CD4-positive, alpha-beta T cell treated with Interleukin-4 for 1 hour (primary cell): ENCODE measurements at places on chromosomes 12 and 14.
A peak's percentile ranks its signal among the peaks of the same experiment; 100 is the strongest.

- DNase-seq: no peak
These were observed 83.1 kb downstream of the ANO6 start for GRCh38 chr12:45298721-45299692.

GRCh38 chr14:101838476-101838875, 77.0 kb downstream of the PPP2R5C start:
- DNase-seq: no peak

DNA sequence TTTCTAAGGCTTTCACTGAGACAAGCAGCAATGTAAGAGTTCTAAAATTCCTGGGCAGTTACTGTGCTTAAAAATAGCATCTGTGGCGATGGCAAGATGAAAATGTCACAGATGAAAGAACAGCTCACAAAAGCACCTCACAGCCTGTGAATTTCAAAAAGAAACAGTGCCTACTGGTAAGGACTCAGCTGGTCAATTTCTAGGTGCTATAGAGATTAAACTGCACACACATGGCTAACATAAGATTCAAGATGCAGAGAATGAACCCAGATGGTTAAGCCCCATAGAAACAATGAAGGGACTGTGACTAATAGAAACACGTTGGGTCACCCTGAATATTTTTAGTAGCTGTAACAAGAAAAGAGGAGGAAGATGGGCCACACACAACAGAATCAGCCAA, 12.0 kb upstream of the IL26 start:
- no peak for DNase-seq

DNA sequence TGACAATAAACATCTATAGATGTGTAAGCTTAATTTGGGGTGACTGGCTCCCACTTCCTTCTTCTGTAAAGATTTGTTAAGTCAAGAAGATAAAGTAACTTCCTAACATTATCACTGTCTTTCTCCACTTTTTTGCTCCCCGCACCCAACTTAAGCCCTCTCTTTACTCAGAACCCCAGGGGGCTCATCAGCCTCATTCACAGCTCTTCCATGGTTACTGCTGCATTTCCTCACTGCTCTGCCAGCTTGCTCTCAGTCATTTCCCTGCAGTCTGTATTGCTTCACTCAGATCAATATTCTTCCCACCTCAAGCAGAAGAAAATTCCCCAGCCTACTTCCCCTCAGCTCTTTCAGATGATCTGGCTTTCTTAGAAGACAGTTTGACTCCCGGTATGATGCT, 102.0 kb downstream of the PIK3C2G start:
- DNase-seq: no peak

- DNase-seq: no peak
These were observed 41.1 kb downstream of the ACSM4 start for GRCh38 chr12:7344833-7345606.

GRCh38 chr12:46260913-46261476, 7.8 kb downstream of the SLC38A1 start:
- DNase-seq: no peak

DNA sequence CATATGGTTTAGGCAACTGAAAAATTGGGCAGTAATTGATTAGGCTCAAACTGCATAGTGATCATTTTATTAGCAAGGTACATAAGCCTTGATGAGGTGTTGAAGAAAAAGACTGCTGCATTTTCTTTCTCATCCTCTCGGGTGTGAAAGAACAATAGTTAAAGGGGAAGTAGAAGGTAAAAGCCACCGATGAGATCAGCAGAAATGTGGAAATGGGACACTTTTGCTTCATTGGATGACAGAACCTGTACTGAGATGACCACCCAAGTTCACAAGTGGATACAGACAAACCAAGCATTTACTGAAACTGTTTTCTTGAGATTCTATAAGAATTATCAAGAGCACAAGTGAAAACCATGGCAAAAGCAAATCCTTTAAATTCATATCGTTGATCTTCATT, 184.0 kb downstream of the TMX1 start:
- no peak for DNase-seq

DNA sequence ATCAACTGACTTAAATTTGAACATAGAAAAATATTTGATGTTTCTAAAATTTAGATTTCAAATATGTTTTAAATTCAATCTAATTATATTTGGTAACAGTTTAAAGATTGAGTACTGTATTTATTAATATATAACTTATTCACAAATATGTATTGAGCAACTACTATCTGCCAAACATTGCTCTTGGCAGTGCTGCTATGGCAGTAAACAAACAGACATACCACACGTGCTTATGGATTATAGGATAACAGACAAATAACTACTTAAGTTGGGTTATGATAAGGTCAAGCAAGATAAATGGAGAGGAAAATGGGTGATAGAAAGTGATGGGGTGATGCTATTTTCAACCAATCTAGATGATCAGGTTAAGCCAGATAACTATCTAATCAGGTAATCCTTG, 538.1 kb downstream of the C12orf50 start:
- DNase-seq: no peak

DNA sequence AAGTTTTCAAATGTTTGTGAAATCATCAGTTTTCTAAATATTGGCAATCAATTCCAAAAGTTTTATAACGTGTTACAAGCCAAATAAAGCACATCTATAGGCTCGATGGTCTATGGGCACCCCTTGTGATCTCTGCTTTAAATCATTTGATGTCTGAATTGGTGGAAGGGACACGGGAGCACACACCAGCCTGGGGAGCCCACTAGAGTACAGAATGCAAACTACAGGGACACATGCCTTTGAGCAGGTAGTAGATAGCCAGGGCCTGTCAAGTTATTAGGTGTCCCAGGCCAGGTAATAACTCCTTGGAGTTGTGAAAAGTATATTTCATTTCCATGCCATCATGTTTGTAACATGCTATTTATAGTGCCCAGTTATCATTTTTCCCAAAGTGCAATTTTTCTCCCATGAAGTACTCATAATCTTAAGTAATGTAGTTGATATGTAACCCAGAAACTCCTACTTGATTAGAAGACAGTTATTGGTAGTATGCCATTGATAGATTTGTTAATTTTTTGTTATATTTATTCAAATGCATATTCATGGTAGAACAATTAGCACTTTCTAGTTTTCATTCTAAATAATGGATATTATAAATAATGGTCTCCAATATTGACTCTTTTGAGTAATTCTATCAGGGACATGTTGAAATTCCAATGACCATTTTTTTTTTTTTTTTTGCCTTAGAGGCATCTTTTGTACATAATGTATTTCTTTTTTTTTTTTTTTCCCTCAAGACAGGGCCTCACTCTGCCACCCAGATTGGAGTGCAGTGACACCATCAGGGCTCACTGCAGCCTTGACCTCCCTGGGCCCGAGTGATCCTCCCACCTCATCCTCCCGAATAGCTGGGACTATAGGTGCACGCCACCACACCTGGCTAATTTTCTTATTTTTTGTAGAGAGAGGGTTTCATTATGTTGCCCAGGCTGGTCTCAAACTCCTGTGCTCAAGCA, 96.9 kb upstream of the FGD4 start:
- DNase-seq: peak; percentile 10

- DNase-seq: no peak
These were observed 25.1 kb upstream of the ANO2 start for GRCh38 chr12:5969974-5970690.

- no peak for DNase-seq
These were observed 25.8 kb downstream of the KTN1 start for GRCh38 chr14:55605793-55606192.

- DNase-seq: no peak
These were observed 3.5 kb upstream of the RNU6-8 start for GRCh38 chr14:32206552-32206951.

DNA sequence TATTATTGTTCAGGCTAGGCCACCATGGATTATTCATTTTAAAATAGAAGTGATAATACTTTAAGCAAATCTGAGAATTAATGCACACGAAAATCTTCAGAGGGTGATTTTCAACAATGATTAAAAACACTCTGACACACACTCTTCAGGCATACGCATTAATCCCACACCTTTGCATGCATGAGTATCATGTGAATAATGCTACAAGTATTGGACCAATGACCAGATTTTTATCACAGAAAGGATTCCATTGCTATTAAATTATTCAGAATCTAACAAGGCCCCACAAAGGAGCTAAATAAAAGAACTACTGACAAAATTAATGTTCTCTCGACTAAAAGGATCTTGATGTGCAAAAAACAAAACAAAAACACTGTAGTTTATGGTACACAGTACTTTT, 11.1 kb downstream of the EPS8 start:
- no peak for DNase-seq

DNA sequence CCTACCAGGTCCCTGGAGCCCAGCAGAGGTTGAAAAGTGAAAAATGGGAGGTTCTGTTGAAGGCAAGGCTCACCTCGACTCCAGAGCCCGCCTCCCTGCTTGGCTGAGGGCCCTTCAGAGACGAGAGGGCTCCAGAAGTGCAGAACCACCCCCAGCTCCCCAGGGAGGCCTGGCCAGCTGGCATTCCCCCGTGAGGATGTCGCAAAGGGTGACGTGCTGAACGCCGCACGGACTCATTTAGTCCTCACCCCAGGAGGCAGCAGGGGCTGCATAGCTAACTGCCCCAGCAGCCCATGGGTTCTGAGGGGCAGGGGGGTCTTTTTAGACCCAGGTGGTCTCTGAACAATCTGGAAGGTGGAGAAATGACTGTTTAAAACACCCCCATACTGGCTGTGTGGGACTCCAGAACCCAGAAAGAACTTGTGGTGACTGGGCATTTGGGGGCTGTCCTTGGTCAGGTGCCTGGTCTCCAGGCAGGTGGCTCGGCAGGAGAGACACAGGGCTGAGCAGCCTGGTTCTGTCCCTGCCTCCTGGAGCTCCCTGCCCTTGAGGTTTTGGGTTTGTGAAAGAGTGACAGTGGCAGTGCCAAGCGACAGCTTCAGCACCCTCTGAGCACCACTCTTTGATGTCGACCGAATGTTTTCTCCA, 32.0 kb downstream of the ANAPC7 start:
- peak; percentile 31 for DNase-seq

DNA sequence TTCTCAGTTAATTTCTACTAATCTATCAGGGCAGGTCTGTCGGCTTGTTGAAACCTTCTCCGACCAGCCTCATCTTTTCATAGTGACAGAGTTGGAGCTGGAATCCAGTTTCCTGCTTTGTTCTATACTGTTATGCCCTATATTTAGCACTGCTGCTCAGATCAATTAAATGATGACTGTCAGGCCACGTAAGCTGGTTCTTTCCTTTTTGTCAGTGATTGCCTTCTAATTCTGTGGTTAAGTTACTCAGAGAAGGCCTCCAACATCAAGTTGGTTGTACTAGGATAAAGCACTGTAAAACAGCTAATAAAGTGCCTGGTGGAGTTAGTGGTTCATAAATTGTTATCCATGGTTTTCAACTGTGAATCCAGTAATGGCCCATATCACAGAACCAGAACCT, 22.6 kb downstream of the DERA start:
- no peak for DNase-seq

- DNase-seq: no peak
These were observed 176.8 kb downstream of the GXYLT1 start for GRCh38 chr12:41967668-41968500.

DNA sequence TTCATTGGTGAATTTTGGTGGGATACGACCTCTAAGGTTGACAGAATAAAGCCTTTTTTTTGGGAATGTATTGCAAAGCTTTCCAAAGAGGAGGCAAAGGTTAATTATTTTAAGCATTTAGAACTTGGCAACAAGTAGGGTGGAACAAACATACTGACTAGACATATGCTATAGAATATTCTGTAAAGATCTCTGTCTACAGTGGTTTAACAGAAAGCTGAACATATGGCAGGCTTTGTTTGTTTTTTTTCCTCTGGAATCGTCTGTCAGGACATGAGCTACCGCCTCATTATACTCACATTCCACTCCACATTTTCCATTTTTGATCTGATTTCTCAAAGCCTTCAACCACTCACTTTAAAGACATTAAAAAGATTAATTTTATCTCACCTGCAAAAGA, 153.4 kb upstream of the PELI2 start:
- no peak for DNase-seq

DNA sequence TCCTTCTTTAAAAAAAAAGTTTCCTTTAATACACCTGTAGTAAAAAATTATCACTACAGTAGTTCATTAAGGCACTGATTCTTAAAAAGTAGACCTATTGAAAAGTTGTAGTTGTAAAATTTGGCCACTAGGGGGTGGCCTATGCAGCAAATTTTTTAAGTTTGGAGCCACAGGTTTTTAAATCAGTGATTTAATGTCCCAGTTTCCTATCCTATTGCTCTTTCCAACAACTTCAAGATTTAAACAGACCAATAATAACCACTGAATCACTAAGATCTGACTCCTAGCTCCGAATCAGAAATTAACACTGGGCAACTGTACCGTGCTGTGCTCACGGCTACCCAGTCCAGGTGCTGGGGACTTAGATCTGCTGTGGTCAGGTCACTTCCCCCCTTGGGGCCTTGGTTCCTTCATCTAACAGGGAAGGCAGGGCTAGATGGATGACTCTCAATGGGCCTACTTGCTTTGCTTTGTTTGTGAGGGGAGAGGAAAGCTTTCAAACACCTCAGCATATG, 279.3 kb downstream of the MED13L start:
- peak; percentile 49 for DNase-seq
